ENCODE measurements at places on chromosomes 4 and X. TPM values are rescaled to one million over a fixed set of nuclear protein-coding genes. Genes with fewer than 3 reads are reported as not detected.

GRCh38 chr4:24780936-24781495, 14.4 kb upstream of the SOD3 start:
- DNase-seq, result no peak

DNA sequence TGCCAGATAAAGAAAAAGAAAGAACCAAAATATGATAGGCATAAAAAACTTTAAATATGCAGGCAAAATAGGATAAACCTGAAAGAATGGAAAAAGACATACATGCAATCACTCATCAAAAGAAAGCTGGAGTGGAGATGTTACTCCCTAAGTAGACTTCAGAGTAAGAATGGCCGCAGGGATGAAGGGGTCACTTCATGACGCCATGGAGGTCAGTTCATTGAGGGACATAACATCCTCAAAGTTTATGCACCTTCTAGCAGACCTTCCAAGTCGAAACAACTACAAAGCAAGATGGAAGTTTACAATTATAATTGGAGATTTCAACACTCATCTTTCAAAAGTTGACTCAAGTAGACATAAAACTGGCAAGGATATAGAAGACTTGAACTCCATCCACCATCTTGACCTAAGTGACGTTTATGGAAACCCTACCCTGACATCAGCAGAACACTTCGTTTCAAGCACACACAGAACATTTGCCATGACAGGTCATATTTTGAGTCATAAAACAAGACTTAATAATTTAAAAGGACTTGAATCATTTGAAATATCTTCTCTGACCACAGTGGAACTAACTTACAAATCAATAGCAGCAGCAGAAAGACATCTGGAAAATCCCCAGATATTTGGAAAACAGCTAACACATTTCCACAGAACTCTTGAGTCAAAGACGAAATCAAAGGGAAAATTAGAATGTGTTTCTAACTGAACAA, 106.0 kb upstream of the LRPAP1 start:
- DNase-seq, result no peak

- DNase-seq, result no peak
Measured at GRCh38 chr4:38149997-38150671, 189.9 kb downstream of the PTTG2 start.

DNA sequence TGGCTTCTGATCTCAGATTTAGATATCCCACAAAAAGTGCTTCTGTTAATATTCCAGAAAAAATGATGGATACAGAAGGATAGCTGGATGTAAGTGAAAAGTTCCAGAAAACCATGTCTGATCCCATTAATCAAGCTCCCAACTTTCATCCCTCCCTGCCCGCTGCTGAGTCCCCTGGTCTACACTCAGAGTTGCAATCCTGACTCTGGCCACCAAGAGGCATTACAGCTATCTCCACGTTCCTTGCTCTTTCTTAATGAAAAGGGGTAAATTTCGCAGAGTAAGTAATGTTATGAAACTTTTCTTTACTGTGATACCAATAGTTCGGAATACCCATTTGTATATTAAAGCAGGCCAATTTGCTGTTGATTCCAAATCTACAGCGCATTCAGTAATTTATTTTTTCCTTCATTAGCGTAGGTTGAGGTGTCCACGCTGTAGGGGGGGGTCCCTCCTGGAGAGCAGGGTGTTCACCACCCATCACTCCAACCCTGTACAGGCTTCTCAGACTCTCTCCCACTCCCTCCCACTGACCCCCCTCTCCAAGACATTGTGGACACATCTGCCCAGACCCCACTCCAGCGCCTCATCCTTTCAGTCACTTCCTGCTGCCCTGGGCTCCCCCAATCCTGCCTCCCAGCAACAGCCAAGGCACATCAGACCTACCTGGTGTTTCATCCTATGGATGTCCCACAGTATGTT, 55.1 kb downstream of the RAB40A start:
- DNase-seq, result no peak

GRCh38 chr4:27928761-27929540, 1068.3 kb downstream of the STIM2 start:
- DNase-seq, result no peak

DNA sequence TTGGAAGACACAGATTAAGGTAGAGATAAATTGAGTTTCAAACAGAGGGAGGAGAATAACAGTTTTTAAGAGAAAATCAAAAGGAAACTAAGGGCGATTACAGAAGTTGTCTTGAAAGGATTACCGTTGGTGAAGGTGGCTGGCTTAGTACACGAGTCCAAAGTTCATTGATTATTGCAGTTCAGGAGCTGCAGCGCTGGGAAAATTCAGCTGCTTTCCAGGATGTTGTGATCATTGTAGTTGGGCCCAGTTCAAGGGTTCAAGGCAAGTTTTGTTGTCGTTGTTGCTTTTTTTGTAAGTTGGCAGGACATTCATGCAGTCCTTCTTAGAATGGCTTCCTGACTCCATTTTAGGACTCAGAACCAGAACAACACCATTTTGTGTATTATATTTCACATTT, 461.7 kb downstream of the RAPGEF2 start:
- DNase-seq, result no peak

DNA sequence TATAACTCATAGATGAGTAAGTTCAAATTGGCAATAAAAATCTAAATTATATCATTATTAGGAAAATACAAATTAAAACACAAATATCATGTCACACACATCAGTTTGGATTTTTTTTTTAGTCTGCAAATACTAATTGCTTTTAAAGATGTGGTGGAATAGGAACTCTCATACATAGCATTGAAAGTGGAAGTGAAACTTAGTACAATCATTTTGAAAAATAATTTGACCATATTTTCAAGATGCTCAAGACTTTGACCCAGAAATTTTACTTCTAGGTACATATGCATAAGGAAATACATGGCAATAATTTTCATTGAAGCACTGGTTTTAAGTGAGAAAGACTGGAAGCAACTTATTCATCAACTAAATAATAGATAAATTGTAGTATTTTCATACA, 147.5 kb upstream of the SMIM31 start:
- no peak for DNase-seq

GRCh38 chr4:160927311-160927710, 1236.5 kb downstream of the FSTL5 start:
- no peak for DNase-seq

- DNase-seq, result no peak
Measured at GRCh38 chr4:78369679-78370078, 181.9 kb upstream of the ANXA3 start.

GRCh38 chr4:6561173-6561516, 13.8 kb upstream of the MAN2B2 start:
- DNase-seq, result no peak

DNA sequence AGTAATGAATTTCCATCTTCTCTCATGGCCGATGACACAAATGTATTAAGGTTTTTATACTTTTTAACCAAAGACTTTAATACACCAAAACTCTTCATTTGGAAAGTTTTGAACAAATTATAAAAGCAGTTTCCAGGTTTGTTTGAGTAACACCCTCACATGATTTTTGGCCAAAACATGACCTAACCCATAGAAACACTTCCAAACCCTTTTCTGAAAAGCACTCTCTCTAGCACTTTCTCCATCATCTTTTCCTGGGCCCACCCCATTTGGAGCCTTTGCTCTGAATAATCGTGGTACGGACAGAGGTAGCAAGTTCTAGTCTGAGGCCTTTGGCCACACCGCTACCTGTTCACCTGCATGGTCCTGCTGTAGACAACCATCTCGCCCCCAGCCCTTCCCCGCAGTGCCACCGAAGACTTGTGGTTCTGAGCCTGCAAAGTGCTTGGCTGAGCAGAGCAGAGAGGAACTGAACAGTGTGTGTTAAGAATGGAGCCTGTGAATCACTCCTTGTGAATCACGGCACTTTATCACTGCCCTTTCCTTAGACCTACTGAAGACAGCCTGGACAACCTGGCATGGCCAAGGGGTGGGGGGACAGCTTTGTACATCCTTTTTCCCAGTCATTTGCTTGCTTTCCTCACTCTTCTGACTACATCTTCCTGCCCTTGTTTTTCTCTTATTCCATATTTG, 181.8 kb downstream of the PTTG2 start:
- DNase-seq, result no peak

DNA sequence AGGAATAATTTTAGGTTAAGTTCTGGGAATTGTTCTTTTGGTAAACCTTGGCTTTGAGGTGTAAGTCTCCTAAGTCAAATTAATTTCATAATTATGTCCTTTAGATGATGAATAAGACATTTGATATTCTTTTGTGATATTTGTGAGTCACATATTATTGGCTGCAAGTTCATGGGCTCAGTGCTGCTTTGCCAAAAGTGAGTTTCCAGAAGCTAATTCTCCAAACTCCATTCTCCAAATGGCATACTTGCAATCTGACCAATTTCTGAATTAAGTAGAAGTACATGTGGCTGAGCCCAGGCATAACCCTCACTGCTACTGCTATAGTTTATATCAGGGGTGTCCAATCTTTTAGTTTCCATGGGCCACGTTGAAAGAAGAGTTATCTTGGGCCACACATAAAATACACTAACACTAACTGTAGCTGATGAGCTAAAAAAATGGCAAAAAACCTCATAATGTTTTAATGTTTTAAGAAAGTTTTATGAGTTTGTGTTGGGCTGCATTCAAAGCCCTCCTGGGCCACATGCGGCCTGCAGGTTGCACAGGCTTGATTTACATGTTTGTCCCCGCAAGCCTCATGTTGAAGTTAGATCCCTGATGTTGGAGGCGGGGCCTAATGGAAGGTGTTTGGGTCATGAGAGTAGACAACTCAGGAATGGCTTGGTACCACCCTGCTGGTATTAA, 196.1 kb downstream of the ZNF330 start:
- no peak for DNase-seq

- DNase-seq, result no peak
Measured at GRCh38 chrX:123077631-123078030, 106.4 kb upstream of the GRIA3 start.

DNA sequence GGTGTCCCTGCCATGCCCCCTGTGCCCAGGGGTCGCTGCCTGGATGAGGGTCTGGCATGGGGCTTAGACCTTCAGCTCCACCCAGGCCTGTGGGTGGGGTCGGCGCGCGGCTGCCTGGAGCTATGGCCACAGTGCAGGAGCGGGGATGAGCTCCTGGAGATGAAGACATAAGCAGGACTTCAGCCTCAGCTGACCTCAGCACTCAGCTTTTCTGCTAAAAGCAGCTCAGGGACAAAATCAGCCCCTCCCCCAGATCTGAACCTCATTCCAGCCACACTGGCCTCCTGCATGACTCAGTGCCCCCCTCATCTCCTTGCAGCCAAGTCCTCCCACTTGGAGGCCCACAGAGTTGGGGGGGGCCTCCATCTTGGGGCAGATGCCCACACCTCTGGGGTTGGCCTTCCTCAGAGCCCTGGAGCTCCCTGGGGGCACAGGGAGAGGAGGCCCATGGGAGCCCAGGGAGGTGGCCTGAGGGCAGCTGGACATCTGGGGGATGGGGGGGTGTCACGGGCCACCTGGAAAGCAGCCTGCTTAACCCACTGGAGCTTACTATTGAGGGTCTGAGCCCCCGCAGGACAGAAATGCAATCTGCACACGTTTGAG, 19.4 kb upstream of the CPLX1 start:
- no peak for DNase-seq

- no peak for DNase-seq
Measured at GRCh38 chrX:48508400-48509244, at the start of gene PORCN. TSS of gene PORCN (plus strand) at chrX:48508992. CDS start at chrX:48509821, 829 bp downstream.

DNA sequence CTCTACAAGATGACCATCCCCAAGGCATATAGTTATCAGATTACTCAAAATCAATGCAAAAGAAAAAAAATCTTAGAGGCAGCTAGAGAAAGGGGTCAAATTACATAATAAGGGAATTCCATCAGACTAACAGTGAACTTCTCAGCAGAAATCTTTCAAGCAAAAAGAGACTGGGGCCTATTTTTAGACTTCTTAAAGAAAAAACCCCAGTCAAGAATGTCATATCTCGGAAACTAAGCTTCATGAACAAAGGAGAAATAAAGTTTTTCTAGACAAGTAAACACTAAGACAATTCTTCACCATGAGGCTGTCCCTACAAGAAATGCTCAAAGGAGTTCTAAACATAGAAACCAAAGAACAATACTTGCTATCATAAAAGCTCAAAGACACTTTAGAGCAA, 51.7 kb downstream of the RAB28 start:
- no peak for DNase-seq

DNA sequence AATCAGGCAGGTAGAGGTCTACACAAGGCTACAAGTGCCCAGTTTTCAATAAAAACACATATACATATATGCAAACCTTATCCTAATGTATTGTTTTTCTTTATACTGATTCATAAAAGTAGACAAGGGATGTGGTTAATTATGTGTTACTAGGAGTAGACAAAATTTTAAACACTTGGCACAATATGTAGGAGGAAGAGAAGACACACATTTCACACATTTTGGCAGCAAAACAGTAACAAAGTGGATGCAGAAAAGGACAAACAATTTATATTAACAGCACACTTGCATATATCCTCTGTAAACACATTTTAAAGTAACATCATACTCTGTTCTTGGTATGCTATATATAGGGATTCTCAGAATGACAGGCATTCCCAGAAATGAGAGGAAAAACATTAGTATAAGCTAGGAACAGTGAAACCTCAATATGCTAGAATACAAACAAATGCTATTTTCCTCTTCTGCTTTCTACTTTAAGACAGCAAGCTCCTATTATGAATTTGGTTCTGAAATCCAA, 63.8 kb downstream of the GPRIN3 start:
- DNase-seq, result no peak

GRCh38 chrX:19571711-19572110, 56.4 kb upstream of the MAP3K15 start:
- DNase-seq, result no peak

DNA sequence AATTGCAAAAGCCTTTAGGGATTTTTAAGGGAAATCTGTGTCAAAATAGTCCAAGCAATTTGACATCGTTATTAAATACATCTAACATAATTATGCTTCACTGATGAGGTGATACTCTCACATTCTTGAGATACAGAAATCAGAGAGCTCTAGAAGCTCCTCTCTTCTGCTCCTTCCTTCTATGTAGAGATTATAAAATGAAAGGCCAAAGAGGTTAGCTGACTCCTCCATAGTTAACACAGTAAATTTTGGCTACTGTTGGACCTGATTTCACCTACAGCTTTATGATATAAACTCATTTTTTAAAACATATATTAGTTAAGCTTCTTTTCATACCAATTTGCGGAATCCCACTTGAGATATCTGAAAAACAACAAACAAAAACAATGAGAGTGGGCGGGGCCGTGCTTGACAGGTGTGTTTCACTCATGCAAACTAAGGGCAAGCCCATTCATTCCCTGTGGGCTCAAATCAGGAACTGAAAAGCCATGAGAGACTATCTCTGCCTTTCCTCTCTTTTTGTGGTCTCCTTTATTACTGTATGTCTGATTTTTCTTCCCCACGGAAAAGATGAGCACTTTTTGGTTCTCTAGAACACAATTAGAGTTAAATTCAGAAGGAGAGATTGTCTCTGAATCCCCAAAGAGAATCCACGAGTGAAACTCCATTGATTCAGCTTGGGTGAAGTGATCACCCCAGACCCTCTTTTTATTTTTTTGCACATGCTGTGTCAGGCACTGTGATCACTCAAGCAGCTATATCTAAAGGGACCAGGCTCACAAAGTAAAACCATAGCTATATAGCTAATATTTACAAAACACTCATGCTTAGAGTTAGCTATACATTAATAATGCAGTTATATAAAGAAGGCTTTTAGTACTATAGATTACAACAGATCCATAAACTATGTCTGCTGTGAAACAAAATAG, 566.3 kb downstream of the IL15 start:
- no peak for DNase-seq

MTMR8 gene
- total RNA-seq, result 0.82 TPM

HHIP gene
- total RNA-seq, result 143 TPM

CT45A1 gene
- not detected for total RNA-seq

GPR119 gene
- total RNA-seq, result not detected

CNKSR2 gene
- total RNA-seq, result not detected

SOWAHB gene
- total RNA-seq, result not detected

GASK1B gene
- 46.6 TPM for total RNA-seq

MBNL3 gene
- total RNA-seq, result 2.1 TPM

AKAP14 gene
- total RNA-seq, result not detected

FAM9C gene
- not detected for total RNA-seq

GCNA gene
- 2.5 TPM for total RNA-seq

Data from glomerular endothelial cell (primary cell).